ENCODE measurements at places on chromosomes 2 and 18.

- DNase-seq, result no peak
Measured at GRCh38 chr2:185583058-185583816, 155.4 kb upstream of the FSIP2 start.

GRCh38 chr18:67451960-67452359, 64.6 kb downstream of the DSEL start:
- DNase-seq, result no peak

- DNase-seq, result no peak
Measured at GRCh38 chr2:49035481-49035880, 118.8 kb downstream of the FSHR start.

DNA sequence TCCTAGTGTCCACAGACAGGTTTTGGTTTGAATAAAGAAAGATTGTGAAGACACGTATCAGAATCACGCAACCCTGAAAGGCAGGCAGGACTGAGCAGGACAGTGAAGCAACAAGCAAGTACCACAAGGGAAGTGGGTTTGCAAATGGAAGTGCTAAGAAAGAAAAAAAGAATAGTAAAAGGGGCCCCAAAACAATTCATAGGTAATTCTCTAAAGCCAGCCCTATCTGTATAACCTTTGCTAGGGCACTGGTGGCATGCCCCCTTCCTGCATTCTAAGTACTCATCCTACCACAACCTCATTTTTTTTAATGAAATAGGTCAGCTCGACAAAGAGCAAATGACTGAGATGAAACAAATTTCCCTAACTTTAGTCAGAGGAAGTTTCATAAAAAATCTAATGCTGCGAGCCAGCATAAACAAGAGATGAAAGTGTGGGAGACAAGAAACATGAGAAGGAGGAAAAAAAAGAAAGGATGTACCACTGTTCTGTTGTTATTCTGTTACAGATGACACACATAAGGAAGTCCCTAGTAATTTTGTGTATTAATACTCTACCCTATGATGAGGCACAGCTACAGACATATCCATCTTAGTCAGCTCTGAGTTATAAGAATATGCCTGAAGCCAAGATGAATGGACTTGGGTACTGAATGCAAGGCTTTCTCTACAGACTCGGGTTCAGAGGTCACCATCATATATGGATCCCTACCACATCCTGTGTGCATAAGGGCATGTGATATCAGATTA, 32.2 kb downstream of the IKZF2 start:
- no peak for DNase-seq

DNA sequence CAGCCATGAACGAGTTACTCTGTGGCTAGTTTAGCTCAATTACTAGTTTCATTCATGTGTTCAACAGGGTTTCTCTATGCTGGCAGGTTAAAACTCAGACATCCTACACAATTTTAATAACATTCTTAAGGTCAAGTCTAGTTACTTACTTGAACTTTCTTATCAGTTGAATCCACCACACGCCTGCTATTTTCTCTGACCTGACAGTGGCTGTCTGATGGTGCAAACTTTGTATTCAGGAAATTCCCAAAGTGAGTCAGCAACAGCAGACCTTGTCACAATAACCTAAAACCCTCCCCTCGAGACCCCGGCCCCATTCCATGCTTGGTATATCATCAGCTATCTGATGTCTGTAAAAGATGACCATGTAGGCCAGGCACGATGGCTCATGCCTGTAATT, 20.8 kb upstream of the CIDEA start:
- no peak for DNase-seq

- DNase-seq, result no peak
Measured at GRCh38 chr2:100959225-100959880, 42.7 kb upstream of the RPL31 start.

GRCh38 chr2:222830164-222830563, 30.7 kb upstream of the ACSL3 start:
- no peak for DNase-seq

DNA sequence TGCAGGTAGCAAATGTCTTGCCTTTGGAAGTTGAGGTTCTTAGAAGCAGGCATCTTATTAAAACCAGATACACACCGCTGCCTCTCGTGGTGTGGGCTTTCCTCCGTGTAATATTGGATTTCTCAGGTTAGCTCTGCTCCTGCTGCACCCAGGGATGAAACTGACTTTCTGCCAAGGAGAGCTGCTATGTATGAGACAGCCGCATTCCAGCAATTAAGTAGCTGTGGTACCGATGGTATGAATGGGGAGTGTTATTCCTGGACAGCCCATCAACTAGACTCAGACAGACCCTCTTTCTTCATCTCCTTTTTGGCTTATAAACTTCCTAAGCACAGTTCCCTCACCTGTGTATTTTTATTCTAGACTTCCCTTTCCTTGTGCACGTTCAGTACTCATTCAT, 6.8 kb upstream of the EHD3 start:
- no peak for DNase-seq

DNA sequence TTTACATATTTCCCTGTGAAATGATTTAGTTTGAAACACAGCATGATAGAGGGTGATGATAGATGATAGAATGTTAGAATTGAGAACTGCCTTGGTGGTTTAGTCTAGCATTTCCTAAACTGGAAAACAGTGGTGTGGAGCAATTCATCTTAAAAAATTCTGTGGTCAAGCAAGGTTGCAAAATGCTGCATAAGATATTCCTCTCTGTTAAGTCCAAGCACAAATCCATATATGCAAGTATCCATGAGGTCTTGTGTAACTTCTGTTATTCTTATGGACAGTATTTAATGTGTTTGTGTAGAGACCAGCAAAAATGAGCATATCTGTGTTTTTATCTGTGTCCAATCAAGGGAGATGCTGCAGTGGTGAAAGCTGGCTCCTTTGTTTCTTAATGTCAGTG, 30.0 kb downstream of the CPS1 start:
- no peak for DNase-seq

- no peak for DNase-seq
Measured at GRCh38 chr2:136297994-136298393, 180.0 kb upstream of the CXCR4 start.

DNA sequence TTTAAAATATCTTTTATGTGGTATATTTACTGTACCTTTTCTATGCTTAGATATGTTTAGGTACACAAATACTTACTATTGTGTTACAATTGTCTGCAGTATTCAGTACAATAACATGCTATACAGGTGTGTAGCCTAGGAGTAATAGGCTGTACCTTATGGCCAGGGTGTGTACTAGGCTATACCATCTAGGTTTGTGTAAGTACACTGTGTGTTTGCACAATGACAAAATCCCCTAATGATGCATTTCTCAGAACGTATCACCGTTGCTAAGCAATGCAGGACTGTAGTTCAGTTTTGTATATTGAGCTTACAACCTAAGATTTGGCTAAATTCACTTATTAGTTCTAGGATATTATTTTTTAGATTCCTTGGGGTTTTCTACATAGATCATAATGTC, 332.3 kb upstream of the HS6ST1 start:
- no peak for DNase-seq

- DNase-seq, result no peak
Measured at GRCh38 chr2:203383038-203383437, 54.8 kb downstream of the ABI2 start.
